ENCODE measurements at places on chromosomes 4 and X.

- peak; percentile 8 for DNase-seq
Measured at GRCh38 chr4:130127297-130127696, 1031.3 kb downstream of the C4orf33 start.

GRCh38 chrX:18031726-18032375 is 170.8 kb upstream of the RAI2 start:
- DNase-seq, result no peak

- DNase-seq, result no peak
Measured at GRCh38 chr4:73964862-73965611, 16.8 kb downstream of the PF4 start.

DNA sequence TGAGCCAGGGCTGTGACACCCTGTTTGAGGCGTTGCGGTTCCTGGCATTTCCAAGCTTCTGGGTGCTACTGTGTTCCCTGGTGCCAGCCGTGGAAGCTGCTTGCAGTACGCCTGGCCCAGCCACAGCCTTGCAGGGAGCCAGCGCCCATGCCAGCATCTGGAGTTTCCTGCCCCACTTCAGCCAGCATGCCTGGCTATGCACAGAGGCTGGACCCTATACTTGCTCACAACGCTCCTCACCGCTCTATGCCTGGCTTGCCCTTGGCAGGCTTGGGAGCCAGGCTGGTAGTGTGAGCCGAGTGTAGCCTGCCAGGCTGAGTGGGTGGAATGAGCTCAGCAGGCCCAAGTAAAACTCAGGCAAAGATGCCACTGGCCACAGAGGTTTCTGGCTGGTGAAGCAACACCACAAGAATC is 22.4 kb downstream of the PRRG1 start:
- no peak for DNase-seq

GRCh38 chrX:24990535-24990934 is 25.2 kb downstream of the ARX start:
- no peak for DNase-seq

- no peak for DNase-seq
Measured at GRCh38 chr4:184641451-184641850, 7.8 kb downstream of the CASP3 start.

DNA sequence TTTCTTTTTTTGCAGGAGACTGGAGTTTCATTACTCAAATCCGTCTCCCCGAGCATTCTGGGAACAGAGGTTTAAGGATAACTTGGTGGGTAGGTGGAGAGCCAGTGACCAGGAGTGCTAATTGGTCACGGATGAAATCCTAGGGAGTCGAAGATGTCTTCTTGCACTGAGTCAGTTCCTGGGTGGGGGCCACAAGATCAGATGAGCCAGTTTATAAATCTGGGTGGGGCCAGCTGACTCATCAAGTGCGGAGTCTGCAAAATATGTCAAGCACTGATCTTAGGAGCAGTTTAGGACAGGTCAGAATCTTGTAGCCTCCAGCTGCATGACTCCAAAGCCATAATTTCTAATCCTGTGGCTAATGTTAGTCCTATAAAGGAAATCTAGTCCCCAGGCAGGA is 741.3 kb downstream of the PCDH7 start:
- DNase-seq, result no peak

GRCh38 chr4:10783351-10783750 is 98.8 kb upstream of the CLNK start:
- peak; percentile 76 for DNase-seq

- peak; percentile 74 for DNase-seq
Measured at GRCh38 chrX:12956704-12957534, 18.0 kb upstream of the TMSB4X start.

- DNase-seq, result no peak
Measured at GRCh38 chr4:92789741-92790140, 486.0 kb downstream of the GRID2 start.

DNA sequence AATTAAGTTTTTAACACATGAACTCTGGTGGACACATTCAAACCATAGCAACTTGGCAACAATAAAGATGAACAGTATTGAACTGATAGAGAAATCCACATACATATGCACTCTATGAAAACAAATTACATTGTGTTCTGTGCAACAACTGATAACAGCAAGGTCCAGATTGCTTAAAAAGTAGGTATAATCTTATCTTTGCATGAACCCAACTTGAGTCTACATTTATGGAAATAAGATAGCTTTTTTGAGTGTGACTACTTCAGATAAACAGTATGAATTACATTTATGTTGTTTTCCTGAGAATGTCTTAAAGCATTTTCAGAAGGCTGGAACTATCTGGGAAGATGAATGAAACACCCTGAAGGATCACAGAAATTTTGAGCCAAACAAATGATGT is 212.6 kb upstream of the GK2 start:
- DNase-seq, result no peak

GRCh38 chrX:34813618-34814017 is 129.0 kb upstream of the FAM47B start:
- DNase-seq, result peak; percentile 8

DNA sequence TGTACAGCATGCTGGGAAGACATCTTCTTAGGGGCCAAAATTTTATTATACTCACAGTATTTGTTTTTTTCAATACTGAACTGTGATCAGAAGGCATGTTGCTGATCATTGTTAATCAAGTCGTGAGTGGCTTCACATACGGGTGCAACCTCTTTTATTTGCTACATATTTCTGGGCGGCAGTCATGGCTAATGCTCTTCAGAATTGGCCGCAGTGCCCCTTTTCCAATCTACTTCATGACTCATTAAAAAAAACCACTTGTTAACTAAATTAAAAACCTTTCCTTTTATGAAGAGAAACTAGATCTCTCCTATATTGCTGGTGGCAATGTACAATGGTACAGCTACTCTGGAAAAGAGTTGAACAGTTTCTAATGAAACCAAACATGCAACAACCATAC is 101.5 kb upstream of the C1GALT1C1 start:
- DNase-seq, result no peak

- no peak for DNase-seq
Measured at GRCh38 chrX:118802857-118803256, 20.8 kb upstream of the ZCCHC12 start.

DNA sequence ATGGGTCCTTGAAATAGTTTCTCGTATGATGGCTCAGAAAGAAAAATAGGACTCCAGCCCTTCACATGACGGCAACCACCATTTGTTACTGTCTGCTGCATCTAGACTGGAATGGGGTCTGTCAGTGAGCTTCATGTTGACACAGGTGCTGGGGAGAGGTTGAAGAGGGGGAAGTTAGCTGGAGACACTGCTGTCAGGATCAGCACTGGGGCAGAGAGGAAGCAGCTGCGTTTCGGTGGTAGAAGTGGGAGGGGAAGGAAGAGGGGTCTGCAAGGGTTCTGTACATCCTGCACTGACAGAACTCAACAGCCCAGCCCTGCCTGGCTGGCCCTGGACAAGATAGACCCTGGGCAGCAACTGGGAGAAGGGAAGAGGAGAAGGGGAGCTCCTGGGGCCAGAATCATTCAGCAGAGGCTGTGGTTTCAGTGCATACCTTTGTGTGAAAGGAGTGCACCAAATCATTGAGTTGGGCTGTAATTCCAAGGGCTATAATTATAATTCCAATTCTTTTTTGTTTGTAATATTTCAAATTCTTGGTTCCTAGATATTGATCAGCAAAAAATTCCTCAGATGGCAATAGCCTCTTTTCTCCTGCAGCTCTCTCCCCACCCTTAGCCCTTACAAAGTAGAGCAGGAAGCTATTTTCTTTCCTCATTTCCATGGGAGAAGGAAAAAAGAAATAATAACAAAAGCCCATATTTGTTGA is 119.4 kb upstream of the C1GALT1C1 start:
- DNase-seq, result no peak

GRCh38 chr4:87005690-87006425 is 71.0 kb downstream of the AFF1 start:
- DNase-seq, result no peak

DNA sequence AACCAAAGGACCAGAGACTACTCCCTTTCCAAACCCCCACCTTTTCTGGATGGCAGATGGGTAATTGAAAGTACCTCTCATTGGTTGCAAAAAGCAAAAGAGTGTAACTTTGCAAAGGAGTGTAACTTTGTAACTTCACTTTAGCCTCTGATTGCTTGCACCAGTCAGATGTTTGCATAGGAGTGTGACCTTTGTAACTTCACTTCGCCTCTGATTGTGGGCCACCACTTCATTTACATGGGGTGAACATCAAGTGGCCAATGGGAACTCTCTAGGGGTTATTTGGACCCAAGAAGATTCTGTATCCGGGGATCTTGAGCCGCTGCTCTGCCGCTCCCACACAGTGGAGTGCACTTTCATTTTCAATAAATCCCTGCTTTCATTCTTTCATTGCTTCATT is 9.9 kb upstream of the SLC25A43 start:
- DNase-seq, result no peak

DNA sequence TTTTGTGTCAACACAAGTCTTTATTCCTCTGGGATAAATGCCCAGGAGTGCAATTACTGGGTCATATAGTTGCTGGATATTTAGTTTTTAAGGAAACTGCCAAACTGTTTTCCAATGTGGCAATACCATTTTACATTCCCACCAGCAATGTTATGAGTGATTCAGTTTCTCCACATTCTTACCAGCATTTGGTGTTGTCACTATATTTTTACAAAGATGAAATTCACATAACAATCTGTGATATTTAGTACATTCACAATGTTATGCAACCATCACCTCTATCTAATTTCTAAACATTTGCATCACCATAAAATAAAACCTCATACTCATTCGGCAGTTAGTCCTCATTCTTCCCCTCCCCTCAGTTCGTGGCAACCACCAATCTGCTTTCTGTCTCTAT is 75.0 kb downstream of the MAMLD1 start:
- no peak for DNase-seq

GRCh38 chrX:115579786-115580294 is 18.9 kb downstream of the PLS3 start:
- no peak for DNase-seq

GRCh38 chr4:147740176-147740575 is 8.3 kb downstream of the ARHGAP10 start:
- no peak for DNase-seq

DNA sequence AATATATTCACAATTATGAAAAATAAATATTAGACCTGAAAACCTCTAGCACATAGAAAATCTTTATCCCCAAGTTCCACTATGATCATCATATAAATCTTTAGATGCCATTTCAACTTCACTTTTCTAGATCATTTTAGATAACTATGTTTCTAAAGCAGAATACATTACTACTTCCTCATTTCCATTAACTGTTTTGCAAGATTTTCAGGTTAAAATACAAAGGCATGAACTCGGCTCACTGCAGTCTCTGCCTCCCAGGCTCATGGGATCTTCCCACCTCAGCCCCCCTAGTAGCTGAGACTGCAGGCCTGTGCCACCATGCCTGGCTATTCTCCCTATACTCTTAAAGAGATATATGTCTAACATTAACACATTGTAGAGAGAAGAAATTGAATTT is 1365.9 kb upstream of the AGA start:
- DNase-seq, result no peak

DNA sequence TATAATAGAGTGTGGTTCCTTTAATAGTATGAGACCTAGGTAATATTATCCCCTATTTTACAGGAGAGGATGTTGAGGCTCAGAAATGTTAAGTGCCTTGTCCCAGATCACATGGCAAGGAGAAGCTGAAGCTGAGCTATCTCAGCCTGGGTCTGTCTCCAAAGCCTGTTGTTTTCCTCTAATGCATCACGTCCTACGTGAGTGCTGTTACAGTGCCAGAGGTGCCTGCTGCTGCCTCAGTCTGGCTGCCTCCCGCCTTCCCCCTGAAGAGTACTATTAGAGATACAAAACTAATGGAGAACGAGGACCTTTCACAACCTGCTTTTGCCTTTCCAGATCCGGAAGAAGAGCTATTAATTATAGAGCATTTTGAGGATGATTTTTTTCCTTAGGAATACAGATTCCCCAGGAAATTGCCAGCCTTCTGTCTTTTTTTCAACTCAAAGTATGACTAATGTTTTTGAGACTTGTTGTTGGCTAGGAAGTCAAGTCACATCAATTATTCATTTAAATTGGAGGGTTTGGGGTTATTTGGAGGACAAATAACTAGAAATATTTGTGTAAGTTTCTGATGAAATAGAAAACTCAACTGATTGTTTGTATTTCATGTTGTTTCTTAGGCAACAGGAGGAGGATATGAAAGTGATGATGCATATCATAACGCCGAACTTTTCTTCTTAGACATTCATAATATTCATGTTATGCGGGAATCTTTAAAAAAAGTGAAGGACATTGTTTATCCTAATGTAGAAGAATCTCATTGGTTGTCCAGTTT is 43.9 kb upstream of the MTMR1 start:
- peak; percentile 25 for DNase-seq

DNA sequence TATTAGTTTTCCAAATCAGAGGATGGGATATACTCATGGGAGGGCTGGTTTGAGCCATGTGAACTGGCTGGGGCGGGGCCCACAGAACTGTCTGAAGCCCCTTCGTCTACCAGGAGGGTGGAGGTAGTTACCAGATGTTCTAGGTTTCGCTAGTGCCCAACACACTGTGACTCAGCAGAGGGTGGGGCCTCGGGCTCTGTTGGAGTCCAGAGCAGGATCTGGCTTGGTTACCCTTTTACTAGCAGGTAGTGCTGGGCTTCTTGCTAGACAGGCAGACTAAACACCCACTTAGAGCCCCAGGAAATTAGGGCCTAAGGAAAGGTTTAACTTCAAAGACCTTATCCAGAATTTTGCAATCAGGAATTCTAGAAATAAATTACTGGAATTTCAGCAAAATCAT is 56.2 kb upstream of the CHRDL1 start:
- DNase-seq, result peak; percentile 51

DNA sequence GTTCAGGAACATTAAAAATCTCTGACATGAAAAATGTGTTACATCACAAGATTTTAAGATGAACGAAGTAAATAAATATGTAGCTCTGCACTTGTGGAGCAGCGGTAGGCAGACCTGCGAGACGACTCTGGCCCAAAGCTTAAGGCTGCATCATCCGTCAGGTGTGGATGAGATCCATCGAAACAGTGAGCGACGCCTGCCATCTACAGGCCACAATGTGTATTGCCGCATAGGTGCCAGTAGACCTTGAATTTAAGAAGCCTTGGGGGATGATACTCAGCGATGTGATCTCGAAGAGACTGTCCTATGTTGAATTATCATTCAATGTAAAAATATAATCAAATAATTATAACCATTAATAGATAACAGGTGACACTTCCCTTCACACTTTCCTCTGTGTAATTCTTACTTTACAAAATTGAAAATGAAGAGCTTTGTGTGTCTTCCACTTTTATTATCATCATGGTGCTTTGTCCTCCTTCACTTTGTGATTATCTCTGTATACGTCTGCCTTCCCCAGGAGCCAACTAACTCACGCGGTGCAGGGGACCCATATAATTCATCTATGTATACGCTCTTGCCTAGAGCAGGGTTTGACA is 851.0 kb downstream of the RAB28 start:
- peak; percentile 27 for DNase-seq

DNA sequence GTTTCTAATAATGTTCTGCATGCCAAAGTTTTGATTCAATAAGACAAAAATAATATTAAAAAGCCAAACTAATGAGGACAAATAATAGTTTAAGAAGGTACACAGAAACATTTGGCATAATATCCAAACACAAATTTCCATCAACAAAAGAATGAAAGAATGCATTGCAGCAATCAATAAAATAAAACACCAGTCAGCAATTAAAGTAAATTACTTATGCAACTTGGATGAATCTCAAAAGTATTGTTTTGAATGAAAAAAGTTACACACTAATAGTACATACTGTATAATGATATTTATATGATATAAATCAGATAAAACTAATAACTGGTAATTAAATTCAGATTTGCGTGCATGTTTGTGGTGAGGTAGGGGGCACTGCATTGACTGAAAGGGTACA is 285.5 kb upstream of the PCDH10 start:
- DNase-seq, result no peak

- peak; percentile 76 for DNase-seq
Measured at GRCh38 chr4:7999279-7999678, 59.6 kb upstream of the AFAP1 start.
